ENCODE measurements at places on chromosomes 7 and 10.

- no peak for DNase-seq
These were observed 109.6 kb upstream of the SEM1 start for GRCh38 chr7:96819111-96819700.

GRCh38 chr7:39608278-39608677 lies 15.1 kb upstream of the RALA start:
- no peak for DNase-seq

GRCh38 chr10:110209454-110209925 lies 2.1 kb downstream of the MXI1 start:
- no peak for DNase-seq

DNA sequence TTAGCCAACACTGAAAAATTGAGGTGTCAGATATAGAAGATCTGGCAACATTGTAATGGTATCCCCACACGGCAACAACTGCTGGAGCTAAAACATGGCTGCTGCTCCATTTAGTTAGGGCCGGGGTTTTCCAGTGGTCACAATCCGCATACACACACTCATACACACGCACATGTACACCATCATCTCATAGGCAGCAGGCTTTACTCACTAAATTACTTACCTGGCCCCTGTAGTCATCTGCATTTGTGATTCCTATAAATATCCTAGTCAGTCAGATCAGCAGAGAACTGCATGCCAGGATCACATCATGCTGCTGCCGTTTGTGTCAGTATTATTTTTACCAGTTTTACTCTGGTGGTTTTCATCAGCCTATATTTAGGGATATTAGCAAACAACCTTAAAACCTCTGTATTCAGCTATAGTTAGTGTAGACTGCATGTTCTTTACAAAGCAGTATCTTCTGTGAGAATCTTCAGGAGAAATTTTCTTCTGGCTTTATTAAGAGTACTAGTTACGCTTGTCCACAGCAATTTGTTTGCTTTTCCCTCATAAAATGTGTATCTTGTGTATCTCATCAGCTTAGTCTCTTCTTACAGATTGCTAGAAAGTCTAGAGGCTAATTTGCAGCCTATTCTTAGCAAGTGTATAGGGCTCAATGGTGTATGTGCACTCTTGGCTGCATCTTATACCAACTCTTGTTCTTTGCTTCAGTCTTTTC lies 38.3 kb upstream of the PTPN12 start:
- no peak for DNase-seq

- no peak for DNase-seq
These were observed 225.8 kb upstream of the FAM3C start for GRCh38 chr7:121621937-121622336.

DNA sequence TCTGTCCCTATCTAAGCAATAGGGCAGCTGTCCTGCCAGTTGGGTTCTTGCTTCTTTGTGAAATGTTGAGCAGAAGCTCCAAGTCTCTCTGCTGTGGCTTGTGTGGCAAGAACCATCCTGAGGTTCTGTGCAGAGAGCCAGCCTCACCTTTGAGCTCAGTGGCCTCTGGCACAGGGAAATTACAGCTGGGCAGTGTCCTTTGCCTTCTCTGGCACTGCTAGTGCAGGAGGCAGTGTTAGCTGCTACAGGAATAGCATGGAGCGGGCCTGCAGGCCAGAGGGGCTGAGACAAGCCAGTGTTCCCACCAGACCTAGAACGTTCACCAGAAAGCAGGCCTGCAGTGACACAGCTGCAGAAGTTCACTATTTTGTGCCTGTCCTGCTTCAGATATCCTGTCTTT lies 1.8 kb downstream of the PRXL2A start:
- DNase-seq, result no peak
